ENCODE measurements at places on chromosomes 13 and 19. TPM values are rescaled to one million over a fixed set of nuclear protein-coding genes. Genes with fewer than 3 reads are reported as not detected.

GRCh38 chr19:31340042-31341025, 8.9 kb downstream of the TSHZ3 start:
- H3K27ac ChIP-seq: peak overlapping the region; percentile 84
- H3K4me3 ChIP-seq: no peak overlapping the region
- H3K36me3 ChIP-seq: no peaks in the 10 kb centered on the region
- peak; percentile 49 for DNase-seq

GRCh38 chr13:42702716-42703115, 78.7 kb upstream of the FAM216B start:
- H3K4me1 ChIP-seq: peaks cover 3% of the 10 kb centered on the region
- DNase-seq: peak; percentile 48
- H3K36me3 ChIP-seq: no peaks in the 10 kb centered on the region
- no peak overlapping the region for H3K27ac ChIP-seq

DNA sequence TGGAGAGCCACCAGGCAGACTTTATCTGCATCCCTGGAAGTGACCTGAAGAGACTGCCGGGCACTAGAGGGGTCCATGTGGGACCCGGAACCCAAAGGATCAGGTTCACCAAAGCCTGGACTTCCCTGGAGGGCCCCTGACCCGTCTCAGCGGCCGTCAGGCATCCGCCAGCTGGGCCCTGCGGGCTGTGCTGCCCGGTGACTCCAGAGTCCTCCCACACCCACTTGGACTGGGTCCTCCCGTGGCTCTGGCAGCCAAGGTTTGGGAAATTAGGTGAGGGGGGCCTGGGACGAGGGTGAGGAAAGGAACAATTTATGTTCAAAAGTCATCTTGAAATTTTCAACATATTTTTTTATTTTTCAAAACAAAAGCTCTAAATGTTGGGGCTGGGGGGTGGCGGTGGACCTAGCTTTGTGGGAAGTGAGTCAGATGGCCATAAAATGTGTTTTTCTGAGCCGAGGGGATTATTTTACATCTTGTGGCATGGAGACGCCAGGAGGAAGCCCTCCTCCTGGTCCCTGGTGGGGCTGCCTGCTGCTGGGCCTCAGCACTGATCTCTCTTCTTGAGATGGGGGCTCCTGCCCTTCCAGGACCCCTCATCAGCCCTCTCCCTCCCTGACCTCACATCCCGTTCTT, 20.2 kb downstream of the CEBPA start:
- H3K27ac ChIP-seq: no peak overlapping the region
- DNase-seq: no peak
- no peaks in the 10 kb centered on the region for H3K27me3 ChIP-seq
- no peaks in the 10 kb centered on the region for H3K4me1 ChIP-seq
- no peak overlapping the region for H3K4me3 ChIP-seq

Gene CACNA1A
- 0.94 TPM for total RNA-seq

DNA sequence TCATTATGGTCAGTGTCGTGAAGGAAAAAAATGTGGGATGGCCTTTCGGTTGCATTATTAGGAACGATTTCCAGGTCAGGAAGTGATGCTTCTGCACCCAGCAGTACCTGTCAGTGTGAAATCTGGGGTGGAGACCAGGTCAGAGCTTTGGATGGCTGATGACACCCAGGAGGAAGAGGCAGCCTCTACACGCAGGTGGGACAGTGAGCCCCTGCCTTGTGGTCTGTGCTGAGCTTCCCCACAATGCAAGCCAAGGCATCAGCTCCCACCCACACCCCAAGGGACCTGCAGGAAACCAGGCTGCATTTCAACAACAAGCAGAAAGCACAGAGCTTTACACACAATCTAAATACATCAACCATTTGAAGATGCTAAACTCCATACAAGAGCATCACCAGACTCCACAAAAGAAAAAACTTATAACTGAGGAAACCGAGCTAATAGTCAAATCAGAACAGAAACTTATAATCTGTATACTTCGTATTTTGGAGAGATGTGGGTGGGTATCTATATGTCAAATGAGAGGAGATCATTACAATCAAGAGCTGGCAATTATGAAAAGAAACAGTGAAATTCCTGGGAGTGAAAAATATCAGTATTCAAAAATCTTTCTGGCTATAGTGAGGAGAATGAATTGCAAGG, 130.1 kb downstream of the ZDHHC20 start:
- H3K36me3 ChIP-seq: no peaks in the 10 kb centered on the region
- no peak for DNase-seq
- peaks cover 2% of the 10 kb centered on the region for H3K4me1 ChIP-seq
- no peak overlapping the region for H3K4me3 ChIP-seq
- no peak overlapping the region for H3K27ac ChIP-seq

- H3K36me3 ChIP-seq: no peaks in the 10 kb centered on the region
- DNase-seq: no peak
- H3K4me1 ChIP-seq: no peaks in the 10 kb centered on the region
- H3K4me3 ChIP-seq: no peak overlapping the region
These were observed 73.2 kb upstream of the MLNR start for GRCh38 chr13:49146950-49147355.

Gene FUT1
- total RNA-seq: 0.51 TPM

DNA sequence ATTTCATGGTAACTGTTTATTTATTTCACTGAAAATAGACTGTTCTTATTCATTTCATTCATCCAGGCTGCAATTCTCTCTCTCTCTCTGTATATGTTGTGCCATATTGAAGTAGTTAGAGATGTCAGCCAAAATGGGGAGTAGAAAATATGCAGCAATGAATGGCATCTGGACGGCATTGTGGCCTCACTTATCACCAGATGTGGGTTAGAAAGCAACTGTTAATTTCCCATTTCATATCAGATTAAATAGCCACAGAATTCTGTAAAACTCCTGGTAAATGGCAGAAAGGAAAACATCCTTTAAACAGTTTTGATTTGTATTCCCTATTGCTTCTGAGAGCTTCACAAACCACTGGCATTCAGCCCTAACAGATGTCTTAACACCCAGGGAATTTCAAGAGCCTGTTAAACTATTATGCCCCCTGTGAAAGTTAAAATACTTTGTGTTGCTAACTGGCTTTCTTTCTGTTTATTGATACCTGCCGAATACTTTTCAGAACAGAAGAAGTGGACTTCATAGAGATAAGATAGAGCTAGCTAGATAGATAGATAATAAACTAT, 1763.3 kb upstream of the MIR17HG start:
- no peak for DNase-seq
- no peak overlapping the region for H3K27ac ChIP-seq
- no peaks in the 10 kb centered on the region for H3K36me3 ChIP-seq
- no peak overlapping the region for H3K4me3 ChIP-seq
- H3K4me1 ChIP-seq: no peaks in the 10 kb centered on the region
- no peaks in the 10 kb centered on the region for H3K27me3 ChIP-seq

DNA sequence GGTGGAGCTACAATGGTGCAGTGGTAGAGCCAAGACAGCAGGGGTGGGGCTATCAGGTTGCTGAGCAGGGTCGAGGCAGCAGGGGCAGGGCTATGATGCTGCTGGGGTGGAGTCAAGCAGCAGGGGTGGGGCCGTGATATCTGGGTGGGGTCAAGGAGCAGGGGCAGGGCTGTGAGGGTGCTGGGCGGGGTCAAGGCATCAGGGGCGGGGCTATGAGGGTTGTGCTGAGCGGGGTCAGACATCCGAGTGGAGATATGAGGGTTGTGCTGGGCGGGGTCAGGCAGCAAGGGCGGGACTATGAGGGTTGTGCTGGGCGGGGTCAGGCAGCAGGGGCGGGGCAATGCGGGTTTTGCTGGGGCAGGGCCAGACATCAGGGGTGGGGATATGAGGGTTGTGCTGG, 14.7 kb downstream of the HCN2 start:
- no peak overlapping the region for H3K4me3 ChIP-seq
- H3K4me1 ChIP-seq: no peaks in the 10 kb centered on the region
- DNase-seq: no peak
- H3K27me3 ChIP-seq: no peaks in the 10 kb centered on the region
- no peak overlapping the region for H3K27ac ChIP-seq
- H3K36me3 ChIP-seq: no peaks in the 10 kb centered on the region

GRCh38 chr19:18262144-18262543, 12.1 kb downstream of the IQCN start:
- DNase-seq: no peak
- no peaks in the 10 kb centered on the region for H3K36me3 ChIP-seq
- H3K27me3 ChIP-seq: no peaks in the 10 kb centered on the region
- no peak overlapping the region for H3K27ac ChIP-seq

DNA sequence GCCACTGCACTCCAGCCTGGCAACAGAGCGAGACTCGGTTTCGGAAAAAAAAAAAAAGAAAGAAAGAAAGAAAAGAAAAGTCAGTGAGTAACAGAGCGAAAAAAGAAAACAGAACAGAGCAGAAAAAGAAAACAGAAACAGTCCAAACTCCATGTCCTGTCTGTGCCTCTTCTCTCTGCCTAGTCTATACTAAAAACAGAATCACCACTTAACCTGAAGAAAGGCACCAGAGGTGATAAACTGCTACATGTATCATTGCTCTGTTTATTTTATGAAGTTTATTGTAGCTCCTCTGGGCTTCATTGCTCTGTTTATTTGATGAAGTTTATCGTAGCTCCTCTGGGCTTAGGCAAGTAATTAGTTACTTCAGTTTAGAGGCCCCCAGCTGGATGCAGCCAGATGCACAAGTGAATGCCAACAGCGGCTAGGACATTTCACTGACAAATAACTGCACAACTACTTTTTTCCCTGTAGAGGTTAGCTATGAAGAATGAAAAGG, 39.2 kb downstream of the TBC1D4 start:
- no peak for DNase-seq
- H3K27me3 ChIP-seq: no peaks in the 10 kb centered on the region
- H3K4me1 ChIP-seq: peaks cover 9% of the 10 kb centered on the region
- no peaks in the 10 kb centered on the region for H3K36me3 ChIP-seq
- H3K27ac ChIP-seq: peak overlapping the region; percentile 44

DNA sequence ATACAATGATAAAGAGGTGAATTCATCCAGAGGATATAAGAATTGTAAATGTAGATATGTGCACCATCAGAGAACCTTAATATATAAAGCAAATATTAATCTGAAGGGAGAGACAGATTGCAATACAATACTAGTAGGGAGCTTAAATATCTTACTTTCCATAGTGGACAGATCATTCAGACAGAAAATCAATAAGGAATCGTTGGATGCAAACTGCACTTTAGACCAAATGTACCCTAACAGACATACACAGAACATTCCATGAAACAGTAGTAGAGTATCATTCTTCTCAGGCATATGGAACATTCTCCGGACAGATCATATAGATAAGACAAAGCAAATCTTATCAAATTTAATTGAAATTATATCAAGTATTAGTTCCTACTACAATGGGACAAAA, 35.0 kb upstream of the ZNF766 start:
- H3K27ac ChIP-seq: no peak overlapping the region

Gene PSG4
- not detected for total RNA-seq

DNA sequence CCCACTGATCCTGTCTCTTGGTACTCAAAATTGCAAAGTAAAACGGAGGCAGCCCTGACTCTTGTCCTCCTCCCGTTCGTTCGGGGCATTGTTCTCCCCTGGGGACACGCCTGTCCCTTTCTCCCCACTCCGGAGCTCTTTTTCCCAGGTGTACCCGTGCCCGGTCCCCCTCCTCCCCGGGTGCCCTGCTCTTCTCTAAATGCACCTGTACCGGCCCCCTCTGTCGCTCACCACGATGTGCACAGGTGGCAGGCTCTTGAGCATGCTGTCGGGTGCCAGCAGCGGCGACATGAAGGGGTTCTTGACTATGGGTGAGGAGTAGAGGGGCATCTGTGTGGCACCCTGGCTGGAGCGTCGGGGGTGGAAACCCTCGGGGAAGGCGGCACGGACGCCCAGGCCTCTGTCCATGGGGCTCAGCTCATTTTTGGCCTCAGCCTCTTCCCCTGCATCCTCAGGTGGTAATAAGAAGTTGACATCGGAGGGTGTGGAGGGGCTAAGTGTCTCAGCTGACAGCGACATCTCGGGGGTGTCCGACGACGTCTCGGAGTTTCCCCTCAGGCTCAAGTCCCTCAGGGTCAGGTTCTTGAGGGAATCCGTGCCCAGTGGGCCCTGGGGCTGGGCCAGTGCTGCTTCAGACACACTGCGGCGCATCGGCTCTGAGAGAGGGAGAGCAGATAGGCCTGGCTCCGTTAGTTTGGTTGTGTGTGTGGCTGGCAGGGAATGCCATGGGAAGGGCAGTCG, 12.4 kb upstream of the CNFN start:
- peaks cover 6% of the 10 kb centered on the region for H3K4me1 ChIP-seq
- DNase-seq: no peak
- no peak overlapping the region for H3K4me3 ChIP-seq
- H3K27ac ChIP-seq: no peak overlapping the region
- no peaks in the 10 kb centered on the region for H3K36me3 ChIP-seq

Measured in ovary (tissue), 10 donors.